Stimulated activated CD8-positive, alpha-beta memory T cell treated with anti-CD3 and anti-CD28 coated beads, Interleukin-7, amount 100 ng/mL, for 1 hour (primary cell): ENCODE measurements at places on chromosomes 6 and 20.

GRCh38 chr6:52499026-52499425 lies 77.8 kb downstream of the TRAM2 start:
- DNase-seq = no peak

- no peak for DNase-seq
These were observed 63.7 kb downstream of the PHACTR2 start for GRCh38 chr6:143741480-143741879.

DNA sequence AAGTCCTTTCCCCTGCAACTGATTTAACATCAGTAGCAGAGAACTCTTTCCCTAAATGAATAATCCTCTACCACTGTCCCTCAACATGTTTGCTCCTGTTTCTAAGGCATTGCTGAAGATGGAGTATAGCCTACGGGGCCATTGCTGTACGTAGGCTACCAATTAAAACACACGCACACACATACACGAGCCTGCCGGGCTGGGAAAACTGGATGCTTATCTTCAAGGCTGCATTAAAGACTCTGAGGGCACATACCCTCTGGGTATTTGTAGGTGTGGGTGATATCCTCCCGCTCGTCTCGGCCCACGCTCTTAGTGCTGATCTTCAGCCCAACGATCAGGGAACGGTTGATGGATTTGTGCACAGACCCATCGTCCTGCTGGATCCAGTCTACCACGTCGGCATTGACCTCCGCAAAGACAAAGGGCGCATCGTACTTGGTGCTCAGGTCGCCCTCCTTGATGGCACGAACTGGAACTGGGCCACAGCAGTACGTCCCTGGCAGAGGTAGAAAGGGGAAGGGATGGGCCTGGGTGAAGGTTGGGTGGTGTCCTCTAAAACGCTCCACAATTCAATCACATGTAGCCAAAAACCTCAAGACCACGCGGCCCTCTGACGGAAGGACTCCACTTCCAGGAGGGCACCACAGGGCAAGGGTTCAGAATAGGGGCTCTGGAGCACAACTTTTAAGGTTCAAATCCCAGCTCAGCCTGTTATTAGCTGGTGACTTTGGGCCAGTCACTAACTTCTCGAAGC lies 25.7 kb downstream of the TGM2 start:
- DNase-seq = no peak

DNA sequence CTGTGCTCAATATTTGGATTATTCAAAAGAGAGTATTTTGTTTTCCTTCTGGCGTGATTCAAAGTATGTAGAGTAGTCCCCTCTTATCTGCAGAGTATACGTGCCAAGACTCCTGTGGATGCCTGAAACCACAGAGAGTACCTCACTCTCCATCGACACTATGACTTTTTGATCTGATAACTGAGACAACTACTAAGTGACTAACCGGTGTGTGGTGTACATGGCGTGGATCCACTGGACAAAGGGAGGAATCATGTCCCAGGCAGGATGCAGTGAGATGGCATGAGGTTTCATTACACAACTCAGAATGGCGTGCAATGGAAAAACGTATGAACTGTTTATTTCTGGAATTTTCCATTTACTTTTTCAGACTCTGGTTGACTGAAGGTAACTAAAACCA lies 112.2 kb upstream of the PDE7B start:
- no peak for DNase-seq

- no peak for DNase-seq
These were observed 176.2 kb upstream of the PRND start for GRCh38 chr20:4545526-4545925.

- DNase-seq = no peak
These were observed 91.0 kb downstream of the EYA2 start for GRCh38 chr20:46985671-46986070.

DNA sequence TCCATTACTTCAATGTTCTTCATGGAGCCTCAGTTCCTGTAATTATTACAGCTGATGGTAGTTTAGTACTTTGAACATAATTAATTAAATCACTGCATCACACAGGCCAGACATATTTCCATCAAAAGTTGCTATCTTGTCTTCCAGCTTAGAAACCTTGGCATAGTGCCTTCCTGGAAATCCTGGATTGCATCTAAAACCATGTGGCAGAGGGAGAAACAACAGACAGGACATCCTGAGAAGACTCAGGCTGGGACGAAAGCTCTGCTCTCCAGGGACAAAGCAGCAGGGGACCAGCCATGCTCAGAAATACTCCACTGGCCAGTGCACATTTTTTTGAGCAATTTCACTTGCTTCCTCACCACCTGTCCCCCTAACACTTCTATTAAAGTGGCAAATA lies 55.3 kb downstream of the TBX18 start:
- no peak for DNase-seq

GRCh38 chr20:9301129-9302090 lies 213.0 kb upstream of the LAMP5 start:
- DNase-seq = no peak

GRCh38 chr20:15199698-15200097 lies 862.3 kb upstream of the FLRT3 start:
- DNase-seq = no peak
